ENCODE measurements at places on chromosomes 5 and 9.

DNA sequence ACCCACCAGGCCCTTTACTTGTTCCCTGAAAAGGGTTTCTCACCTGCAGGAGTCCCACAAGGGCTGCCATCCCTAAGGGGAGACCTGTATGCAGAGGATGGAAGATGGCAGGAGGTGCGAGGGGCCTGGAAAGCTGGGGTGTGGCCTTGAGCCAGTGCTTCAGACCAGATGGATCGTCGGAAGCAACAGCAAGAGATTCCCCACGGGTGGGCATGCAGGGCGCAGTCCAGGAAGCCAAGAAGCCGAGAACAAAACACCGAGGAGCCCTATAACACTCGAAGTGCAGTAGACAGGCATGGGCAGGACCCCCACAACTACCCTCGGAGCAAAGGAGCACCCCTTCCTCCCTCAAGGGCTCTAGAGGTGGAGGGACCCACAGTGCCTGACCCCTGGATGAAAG lies 24.7 kb upstream of the FRRS1L start:
- H3K27me3 ChIP-seq, result no peaks in the 10 kb centered on the region
- peaks cover 38% of the 10 kb centered on the region for H3K36me3 ChIP-seq
- no peak overlapping the region for H3K27ac ChIP-seq
- peaks cover 3% of the 10 kb centered on the region for H3K4me1 ChIP-seq

- H3K27me3 ChIP-seq, result no peaks in the 10 kb centered on the region
- no peaks in the 10 kb centered on the region for H3K4me1 ChIP-seq
- no peak overlapping the region for H3K27ac ChIP-seq
Measured at GRCh38 chr5:107456281-107456715, 214.4 kb downstream of the EFNA5 start.

- H3K4me3 ChIP-seq, result peak within 1 kb of the TSS; percentile 47
- DNase-seq, result peak; percentile 60
- no peaks in the 10 kb centered on the region for H3K27me3 ChIP-seq
- H3K27ac ChIP-seq, result peak within 1 kb of the TSS; percentile 82
Measured at GRCh38 chr9:14909961-14910805, at the start of gene FREM1. TSS of gene FREM1 (minus strand) at chr9:14910428. CDS start at chr9:14868977, 41,451 bp downstream.

- H3K36me3 ChIP-seq, result no peaks in the 10 kb centered on the region
- DNase-seq, result no peak
- peak overlapping the region; percentile 29 for H3K27ac ChIP-seq
- no peak overlapping the region for H3K4me3 ChIP-seq
- no peaks in the 10 kb centered on the region for H3K27me3 ChIP-seq
- peaks cover 58% of the 10 kb centered on the region for H3K4me1 ChIP-seq
Measured at GRCh38 chr5:170493028-170493820, 10.6 kb upstream of the KCNIP1 start.

GRCh38 chr5:68344447-68345111 lies 129.0 kb downstream of the PIK3R1 start:
- no peaks in the 10 kb centered on the region for H3K4me1 ChIP-seq
- H3K36me3 ChIP-seq, result no peaks in the 10 kb centered on the region
- H3K27me3 ChIP-seq, result no peaks in the 10 kb centered on the region
- H3K4me3 ChIP-seq, result no peak overlapping the region
- no peak for DNase-seq
- H3K27ac ChIP-seq, result no peak overlapping the region

GRCh38 chr5:97044052-97044451 lies 98.4 kb downstream of the LIX1 start:
- no peaks in the 10 kb centered on the region for H3K36me3 ChIP-seq
- no peak overlapping the region for H3K4me3 ChIP-seq
- no peak for DNase-seq
- H3K27ac ChIP-seq, result no peak overlapping the region
- H3K27me3 ChIP-seq, result no peaks in the 10 kb centered on the region

DNA sequence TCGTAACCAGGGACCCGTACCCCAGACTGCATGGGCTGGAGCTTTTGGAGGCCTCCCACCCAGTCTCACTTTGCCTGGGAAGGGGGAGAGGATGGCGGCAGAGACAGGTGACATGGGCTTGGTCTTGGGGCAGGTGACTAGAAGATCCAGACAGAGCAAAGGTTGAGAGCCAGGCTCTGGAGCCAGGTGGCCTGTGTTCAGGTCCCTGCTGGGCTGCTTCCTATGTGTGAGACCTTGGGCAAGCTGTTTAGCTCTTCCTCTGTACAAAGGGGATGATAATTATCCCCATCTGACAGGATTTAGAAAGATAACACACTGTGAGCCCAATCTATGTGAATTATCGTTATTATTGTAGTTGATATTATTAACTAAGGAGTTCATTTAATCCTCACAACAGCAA lies 16.1 kb upstream of the NDST1 start:
- no peaks in the 10 kb centered on the region for H3K27me3 ChIP-seq
- peaks cover 55% of the 10 kb centered on the region for H3K4me1 ChIP-seq
- no peak overlapping the region for H3K27ac ChIP-seq
- no peak for DNase-seq
